Midbrain (tissue), 1 donor: ENCODE measurements at places on chromosomes 7 and 10.

GRCh38 chr7:66055321-66055956 is 20.2 kb upstream of the ASL start:
- no peak for DNase-seq

DNA sequence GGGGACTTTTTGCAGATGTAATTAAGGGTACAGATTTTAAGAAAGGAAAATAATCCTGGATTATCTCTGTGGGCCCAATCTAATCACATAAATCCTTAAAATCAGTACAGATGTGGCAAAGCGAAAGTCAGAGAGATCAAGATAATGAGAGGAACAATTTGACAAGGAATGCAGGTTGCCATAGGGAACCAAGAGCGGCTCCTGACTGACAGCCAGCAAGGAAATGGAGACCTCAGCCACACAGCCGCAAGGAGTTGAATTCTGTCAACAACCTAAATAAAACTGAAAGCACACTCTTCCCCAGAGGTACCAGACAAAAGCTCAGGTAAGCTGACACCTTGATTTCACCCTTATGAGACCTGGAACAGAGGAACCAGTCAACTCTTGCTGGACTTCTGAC is 3.4 kb upstream of the PNPLA8 start:
- no peak for DNase-seq

- no peak for DNase-seq
Measured at GRCh38 chr10:98920360-98920759, 315.3 kb downstream of the HPSE2 start.

GRCh38 chr7:44323381-44324203 is 1.8 kb downstream of the CAMK2B start:
- DNase-seq = no peak
